ENCODE measurements at places on chromosomes 1 and 21.

DNA sequence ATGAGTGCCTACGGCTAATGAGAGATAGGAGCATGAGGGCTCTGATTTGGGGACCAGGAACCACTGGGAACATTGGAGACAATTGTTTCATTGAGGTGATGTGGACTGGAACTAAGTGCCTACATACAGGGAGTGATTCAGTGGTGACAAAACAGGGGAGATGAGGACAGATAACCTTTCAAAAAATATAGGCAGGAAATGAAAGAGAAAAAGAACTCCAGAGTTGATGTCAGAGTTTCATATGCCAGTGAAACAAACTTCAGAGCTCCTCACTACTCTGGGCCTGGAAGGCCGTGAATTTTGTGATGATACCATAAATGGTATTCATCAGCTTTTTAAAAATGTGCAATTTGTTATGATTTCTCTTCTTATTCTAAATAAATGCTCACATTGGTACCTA lies 39.3 kb downstream of the FASLG start:
- no peak for DNase-seq

GRCh38 chr1:159941141-159941540 lies 4.3 kb downstream of the IGSF9 start:
- no peak for DNase-seq

DNA sequence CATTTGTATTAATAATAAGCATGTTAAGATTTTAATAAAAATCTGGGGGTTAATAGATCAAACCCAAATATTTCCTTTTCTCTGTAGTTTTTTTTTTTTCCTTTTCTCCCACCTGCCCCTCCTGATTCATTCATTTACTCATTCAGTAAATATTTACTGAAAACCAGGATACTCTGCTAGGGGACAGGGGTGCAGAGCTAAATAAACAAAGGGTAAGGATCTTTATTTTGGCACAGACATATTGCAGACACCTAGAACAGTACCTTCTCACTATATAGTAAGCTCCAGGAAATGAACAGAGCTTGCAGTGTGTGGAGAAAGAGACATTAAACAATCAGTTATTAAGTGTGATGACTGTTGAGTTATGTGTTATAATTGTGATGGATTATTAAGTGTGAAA lies 60.9 kb downstream of the AK5 start:
- DNase-seq, result no peak

DNA sequence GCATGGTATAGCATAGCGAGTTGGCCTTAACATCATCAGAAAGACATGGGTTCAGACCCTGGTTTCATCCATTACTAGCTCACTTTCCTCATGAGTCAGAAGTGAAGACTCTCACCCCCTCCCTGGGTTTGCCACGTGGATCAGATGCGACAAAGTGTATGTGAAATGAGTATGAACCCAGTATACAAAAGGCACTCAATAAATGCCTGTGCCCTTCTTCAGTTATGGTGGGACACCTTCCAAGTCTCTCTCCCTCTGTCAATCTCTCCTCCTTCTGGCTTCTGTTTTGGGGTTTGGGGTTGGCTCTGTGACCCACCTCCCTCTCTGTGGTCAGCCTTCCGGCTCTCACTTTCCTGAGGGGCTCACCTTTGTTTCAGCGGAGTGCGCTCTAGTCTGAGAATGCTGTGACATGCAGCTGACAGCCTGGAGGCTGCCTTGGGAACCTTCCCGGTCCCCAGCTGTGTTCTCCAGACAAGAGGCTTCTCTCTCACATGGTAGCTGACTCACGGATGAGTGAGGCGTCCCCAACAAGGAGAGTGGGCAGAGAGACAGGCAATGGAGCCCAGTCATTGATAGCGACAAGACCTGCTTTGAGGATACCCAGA lies 155.0 kb upstream of the EDN2 start:
- no peak for DNase-seq

- DNase-seq, result no peak
Observed at GRCh38 chr1:167922611-167923074, 8.7 kb upstream of the ADCY10 start.

GRCh38 chr1:150683914-150684313 lies 13.0 kb downstream of the GOLPH3L start:
- no peak for DNase-seq
